ENCODE measurements at places on chromosomes 2 and 18. TPM values are rescaled to one million over a fixed set of nuclear protein-coding genes. Genes with fewer than 3 reads are reported as not detected.

The ZNF532 gene
- 0.93 TPM for total RNA-seq

The FOXI3 gene
- not detected for total RNA-seq

The TP53I3 gene
- total RNA-seq, result 0.91 TPM

The TUBA4B gene
- total RNA-seq, result not detected

The TDRD15 gene
- not detected for total RNA-seq

The STAT4 gene
- 95.0 TPM for total RNA-seq

The TRAK2 gene
- 42.3 TPM for total RNA-seq

The DNAJC27 gene
- total RNA-seq, result 5.5 TPM

The MALL gene
- not detected for total RNA-seq

The VIT gene
- total RNA-seq, result not detected

The SLC5A7 gene
- not detected for total RNA-seq

The DYNAP gene
- not detected for total RNA-seq

The CD8B gene
- total RNA-seq, result 2.8 TPM

The MC4R gene
- total RNA-seq, result not detected

The GAL3ST2 gene
- not detected for total RNA-seq

The ALLC gene
- total RNA-seq, result not detected
